ENCODE measurements at places on chromosomes 13 and 19.

DNA sequence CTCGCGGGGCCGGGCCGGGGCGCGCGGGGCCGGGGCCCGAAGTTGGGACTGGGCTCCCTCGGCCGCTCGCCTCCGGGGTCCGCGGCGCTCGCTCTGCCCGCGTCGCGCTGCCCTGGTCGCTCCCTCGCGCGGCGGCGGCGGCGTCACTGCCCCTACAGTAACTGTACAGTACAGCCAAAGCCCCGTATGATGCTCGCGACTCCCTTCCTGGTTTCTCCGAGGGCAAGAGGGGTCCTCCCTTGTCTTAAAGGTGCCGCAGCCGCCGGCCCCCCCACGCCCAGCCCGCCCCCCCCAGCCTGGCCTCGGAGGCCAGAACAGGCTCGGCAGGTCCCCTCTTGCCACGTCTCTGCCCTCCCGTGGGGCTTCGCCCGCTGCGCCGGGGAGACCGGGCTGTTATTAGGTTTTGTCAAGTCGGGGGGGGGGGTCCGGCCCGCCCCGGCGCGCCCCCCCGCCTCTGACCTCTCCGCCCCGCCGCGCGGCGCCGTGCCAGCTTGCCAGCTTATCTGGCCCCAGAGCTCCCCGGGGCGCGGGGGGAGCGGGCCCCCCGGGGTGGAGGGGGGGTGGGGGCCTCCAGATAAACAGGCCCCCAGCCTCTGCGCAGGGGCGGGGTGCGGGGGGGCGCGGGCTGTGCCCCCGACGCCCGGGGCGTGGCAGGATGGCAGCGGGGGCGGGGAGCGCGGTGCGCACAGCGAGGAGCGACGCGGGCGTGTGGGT is at the start of gene ZBTB7A:
Gene ZBTB7A (minus strand): TSS at position 218 of the 714 bp plus-strand sequence. CDS start 11,667 bp downstream, outside the sequence.
- DNase-seq = peak; percentile 87

- no peak for DNase-seq
These were observed 17.3 kb upstream of the IL17D start for GRCh38 chr13:20686167-20686566.

DNA sequence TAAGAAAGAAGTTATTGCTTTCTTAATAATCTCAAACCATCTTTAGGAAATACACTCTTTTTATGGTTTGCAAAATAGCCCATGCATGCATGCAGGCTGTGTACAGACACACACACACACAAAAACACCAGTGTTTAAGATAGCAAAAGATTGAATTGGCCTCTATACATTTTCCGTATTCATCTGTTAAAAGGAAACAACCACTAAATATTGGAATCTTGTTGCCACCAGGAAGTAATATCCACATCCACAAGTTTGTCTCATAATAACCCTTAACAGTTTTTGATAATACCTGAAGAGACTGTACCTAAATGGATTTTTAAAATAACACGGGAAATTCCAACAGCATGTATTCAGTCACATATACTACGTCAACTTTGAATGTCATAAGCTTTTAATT is 7.3 kb upstream of the MAB21L1 start:
- no peak for DNase-seq

DNA sequence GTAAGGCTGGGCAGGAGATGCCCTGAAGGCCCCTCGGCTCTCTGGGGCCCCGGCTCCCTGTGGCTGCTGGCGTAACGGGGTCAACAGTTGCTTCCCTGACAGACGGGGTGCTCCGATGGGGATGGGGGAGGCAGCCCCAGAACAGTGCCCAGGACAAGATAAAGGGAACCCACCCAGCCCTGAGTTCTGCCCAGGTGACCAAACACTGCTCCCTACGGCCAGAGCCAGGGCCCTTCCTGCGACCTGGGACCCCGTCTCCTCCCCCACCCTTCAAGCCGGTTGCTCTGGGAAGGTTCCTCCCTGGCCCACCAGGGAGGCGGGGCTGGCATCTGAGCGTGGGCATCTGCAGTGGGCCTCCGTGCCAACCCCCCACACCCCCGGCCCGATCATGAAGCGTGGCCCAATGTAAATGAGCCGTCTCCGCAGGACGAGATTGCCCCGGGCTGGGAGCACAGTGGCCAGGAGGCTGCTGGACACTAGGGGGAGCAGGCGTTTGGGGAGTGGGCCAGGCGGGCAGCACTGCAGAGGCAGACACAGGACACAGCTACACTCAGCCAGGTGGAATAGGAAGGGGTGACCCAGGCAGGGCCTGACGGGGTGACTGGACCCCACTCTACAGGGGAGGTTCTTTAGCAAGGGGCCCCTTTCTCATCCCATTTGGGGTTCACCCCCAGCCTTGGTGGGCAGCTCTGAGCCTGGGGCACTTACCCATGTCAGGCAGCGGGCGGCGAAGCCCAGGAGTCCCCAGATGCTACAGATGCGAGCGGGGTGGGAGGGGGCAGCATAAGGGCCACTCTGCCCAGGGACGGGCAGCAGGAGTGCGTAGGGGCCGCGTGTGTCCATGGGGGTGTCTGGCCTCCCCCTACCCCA is 1.2 kb upstream of the NKPD1 start:
- DNase-seq = no peak

DNA sequence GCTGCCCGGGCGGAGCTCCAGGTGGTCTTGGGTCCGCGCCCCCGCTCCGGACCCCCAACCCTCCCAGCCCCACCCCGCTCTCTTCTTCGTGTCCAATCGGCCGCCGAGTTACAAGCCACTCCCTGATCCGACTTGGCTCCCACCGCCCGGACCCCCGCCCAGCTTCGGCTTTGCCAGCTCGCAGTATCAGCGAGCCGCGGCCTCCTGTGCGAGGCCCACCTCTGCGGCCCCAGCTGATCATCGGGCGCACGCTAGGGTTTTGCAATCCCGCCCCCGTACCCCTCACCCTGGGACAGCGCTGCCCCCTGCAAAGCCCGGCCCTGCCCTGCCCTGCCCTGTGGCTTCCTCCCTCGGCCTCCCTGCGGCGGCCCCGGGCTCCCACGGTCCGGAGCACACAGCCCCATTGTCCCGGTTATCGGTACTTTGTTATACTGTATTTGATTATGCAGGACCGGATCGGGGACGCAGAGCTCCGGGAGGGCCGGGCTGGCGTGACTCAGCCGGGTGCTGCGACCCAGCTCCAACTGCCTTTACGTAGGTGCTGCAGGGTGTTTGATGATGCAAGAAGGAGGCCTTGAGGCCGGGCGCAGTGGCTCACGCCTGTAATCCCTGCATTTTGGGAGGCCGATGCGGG is 598 bp upstream of the LPAR2 start:
- peak; percentile 42 for DNase-seq

- DNase-seq = no peak
These were observed 38.7 kb downstream of the KLF2 start for GRCh38 chr19:16363133-16363851.

GRCh38 chr13:75620020-75620419 is 16.1 kb upstream of the LMO7 start:
- DNase-seq = no peak

DNA sequence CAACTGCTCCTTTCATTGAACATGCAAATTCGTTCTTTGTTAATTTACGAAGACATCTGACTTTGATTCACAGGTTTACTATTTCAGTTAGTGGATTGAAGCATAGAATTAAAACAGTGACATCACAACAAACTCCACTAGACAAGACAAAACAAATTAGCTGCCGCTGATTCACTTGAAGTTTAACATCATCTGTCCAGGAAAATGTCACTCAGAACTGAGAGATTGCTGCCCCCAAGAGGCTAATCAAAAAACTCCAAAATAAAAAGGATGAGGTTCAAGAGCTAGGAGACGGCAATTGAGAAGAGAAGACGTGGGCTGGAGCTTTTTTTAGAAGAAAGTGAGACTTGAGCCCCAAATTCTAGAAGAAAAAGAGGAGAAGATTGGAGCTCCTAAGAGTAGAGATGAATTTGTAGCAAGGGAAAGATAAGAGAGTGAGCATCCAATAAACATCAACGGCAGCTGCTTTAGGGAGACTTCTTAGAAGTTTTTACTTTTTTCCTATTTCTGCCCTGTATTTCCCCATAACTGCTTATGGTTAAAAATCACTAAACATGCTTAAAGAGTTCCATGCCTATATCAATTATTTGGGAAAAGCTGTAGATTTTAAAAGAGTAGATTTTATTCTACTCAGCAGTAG is 40.8 kb upstream of the TPP2 start:
- DNase-seq = peak; percentile 33

DNA sequence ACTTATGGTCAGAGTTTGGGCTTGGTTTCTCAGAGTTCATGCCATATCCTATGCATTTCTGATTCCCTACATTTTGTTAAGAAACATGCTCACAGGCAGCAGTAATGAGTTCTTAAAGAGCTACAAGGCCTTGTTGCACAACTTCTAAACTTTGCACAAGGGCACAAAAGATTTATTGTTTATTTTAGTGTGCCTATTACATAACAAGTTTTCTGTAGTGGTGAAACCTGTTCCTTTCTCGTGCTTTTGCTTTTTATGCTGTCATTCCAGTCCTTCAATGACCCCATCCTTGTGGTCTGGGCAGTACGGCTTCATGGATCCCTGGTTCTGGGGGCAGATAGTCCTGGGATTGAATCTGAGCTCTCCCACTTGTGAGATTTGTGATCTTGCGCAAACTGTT is 17.8 kb downstream of the ZNF507 start:
- no peak for DNase-seq

DNA sequence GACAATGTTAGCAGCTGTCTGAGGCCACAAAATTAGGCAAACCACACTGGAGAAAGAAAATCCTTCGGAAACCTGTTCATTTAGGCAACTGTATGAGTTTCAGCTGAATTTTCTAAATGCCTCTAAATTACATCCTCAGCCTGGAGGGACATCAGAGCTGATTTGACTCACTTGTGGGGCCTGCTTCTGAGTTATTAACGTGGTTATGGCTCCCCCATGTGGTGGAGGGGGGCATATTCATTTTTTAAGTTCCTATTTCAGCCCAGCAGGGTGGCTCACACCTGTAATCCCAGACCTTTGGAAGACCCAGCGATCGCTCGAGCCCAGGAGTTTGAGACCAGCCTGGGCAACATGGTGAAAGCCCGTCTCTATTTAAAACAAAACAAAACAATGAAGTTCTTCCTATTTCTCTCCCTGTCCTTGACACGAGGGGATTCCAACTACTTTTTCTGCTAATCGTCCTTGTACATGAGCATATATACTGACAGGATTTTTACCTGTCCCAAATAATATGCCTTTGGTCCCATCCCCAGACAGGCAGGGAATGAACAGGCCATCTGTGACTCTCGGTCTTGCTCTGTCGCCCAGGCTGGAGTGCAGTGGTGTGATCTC is 31.5 kb upstream of the HIF3A start:
- peak; percentile 85 for DNase-seq

- DNase-seq = no peak
These were observed 14.6 kb downstream of the AKAP8L start for GRCh38 chr19:15404097-15404779.

DNA sequence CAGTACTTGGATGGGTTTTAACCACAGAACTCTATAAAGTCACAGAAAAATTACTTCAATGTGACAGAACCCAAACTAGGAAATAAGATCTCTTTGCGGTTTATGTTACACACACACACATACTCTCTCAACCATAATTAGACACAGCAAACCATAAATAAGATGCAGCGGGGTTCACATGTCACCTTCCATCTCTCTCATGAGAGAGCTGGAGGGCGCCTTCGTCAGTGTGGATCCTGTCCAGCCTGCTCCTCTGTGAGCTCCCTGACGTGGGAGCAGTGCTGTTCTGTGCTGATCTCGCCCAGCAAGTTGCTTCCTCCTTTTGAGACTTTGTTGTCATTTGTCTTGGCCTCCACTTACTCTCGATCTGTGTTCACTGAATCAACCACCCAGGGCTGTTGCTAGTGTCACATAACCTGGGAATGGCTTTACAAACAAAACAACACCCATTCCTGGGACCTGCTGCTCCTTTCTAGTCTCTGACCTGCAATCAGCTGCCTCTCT is 204.9 kb upstream of the KL start:
- DNase-seq = peak; percentile 50

DNA sequence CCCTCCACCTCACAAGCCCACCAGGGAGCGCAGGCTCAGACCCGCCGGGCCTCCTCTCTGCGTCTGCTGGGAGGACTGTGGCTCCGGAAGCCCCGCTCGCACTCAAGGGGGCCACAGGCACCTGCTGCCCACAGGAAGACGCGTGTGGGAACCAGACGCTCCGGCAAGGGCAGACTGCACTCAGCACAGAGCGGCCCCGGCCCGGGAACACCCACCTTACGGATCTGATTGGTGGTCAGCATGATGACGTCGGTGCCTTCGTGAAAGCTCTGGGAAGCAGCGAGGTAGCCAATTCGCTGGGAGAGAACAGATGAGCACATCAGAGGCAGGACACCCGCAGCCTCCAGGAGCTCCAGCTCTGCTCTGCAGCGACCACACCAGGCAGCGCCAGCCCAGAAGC is 14.6 kb downstream of the AP3D1 start:
- DNase-seq = no peak

DNA sequence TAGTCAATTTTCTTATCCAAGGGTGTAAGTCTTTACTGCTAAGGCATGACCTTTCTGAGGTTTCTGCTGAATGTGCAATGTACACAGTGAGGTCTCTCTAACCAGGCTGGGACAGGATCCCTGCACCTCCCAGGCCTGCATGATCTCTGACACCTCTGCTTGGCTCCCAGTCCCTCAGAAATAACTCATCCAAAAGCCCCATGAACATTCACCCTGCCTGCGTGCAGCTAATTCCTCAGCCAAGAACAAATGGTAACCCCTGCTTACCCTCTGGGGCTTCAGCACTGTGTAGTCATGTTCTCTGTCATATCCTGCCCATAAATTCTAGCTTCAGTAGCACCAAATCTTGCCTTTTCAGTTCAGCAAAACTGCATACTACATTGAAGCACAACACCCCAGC is 1146.3 kb upstream of the MIR17HG start:
- no peak for DNase-seq

DNA sequence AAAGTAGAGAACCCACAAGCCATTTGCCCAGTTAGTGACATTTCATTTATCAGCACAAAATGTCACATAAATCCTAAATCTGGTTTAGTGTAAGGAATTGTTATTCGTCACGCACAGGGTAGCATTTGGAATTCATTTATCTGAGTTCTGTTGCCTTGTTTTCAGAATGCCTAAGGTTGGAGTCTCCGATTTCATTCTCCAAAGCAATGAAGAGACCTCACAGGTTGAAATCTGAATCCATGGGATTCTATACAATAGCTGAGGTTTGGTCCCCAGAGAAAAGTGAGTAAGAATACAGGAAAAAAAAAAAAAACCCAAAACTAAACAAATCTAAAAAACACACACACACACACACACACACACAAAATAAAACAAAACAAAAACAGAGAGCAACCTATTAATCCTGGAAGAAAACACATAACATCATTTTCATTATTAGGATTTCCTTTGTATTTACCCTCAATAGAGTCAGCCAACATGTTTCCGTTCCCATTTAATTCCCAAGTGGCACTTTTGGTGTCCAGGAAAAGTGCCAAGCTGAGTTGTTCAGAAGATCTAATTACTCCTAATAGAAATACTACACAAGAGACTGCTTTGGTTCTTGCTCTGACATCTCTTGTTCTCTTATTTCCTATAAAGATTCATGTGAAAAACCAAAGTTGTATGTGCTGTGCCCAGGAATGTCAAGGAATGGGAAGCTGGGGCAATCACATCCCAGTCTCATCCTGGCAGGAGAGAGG is 36.2 kb upstream of the LRCH1 start:
- DNase-seq = no peak

GRCh38 chr13:36108954-36109353 is 22.2 kb downstream of the DCLK1 start:
- no peak for DNase-seq

GRCh38 chr13:20475927-20476691 is 49.5 kb downstream of the CRYL1 start:
- peak; percentile 80 for DNase-seq

GRCh38 chr19:21698215-21698614 is 69.2 kb downstream of the ZNF100 start:
- DNase-seq = peak; percentile 25
